ENCODE measurements at places on chromosomes 13 and 19.

GRCh38 chr19:16462757-16463250 lies 9.0 kb downstream of the EPS15L1 start:
- no peaks in the 10 kb centered on the region for H3K36me3 ChIP-seq
- no peaks in the 10 kb centered on the region for H3K4me1 ChIP-seq
- H3K27me3 ChIP-seq, result no peaks in the 10 kb centered on the region
- H3K4me3 ChIP-seq, result no peak overlapping the region

DNA sequence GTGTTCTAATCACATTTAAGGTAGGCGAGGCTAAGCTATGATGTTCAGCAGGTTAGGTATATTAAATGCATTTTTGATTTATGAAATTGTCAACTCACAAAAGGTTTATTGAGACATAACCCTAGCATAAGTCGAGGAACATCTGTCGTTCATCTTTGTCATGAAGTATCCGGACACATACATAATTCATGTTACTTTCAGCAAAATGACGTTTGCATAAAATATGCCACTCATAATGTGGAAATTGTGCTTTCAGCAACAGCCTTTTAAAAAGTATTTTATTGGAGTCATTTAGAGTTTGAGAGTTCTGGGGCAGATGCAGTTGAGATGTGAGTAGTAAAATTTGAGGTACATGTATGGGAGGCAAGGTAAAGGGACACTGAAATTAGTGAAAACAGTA lies 66.4 kb downstream of the NAA16 start:
- H3K27me3 ChIP-seq, result no peaks in the 10 kb centered on the region
- no peak overlapping the region for H3K27ac ChIP-seq
- peaks cover 5% of the 10 kb centered on the region for H3K36me3 ChIP-seq
- H3K4me3 ChIP-seq, result no peak overlapping the region
- no peak for DNase-seq
- no peaks in the 10 kb centered on the region for H3K4me1 ChIP-seq

- no peaks in the 10 kb centered on the region for H3K27me3 ChIP-seq
- peak overlapping the region; percentile 83 for H3K27ac ChIP-seq
Observed at GRCh38 chr13:47426126-47426849, 529.4 kb upstream of the HTR2A start.

DNA sequence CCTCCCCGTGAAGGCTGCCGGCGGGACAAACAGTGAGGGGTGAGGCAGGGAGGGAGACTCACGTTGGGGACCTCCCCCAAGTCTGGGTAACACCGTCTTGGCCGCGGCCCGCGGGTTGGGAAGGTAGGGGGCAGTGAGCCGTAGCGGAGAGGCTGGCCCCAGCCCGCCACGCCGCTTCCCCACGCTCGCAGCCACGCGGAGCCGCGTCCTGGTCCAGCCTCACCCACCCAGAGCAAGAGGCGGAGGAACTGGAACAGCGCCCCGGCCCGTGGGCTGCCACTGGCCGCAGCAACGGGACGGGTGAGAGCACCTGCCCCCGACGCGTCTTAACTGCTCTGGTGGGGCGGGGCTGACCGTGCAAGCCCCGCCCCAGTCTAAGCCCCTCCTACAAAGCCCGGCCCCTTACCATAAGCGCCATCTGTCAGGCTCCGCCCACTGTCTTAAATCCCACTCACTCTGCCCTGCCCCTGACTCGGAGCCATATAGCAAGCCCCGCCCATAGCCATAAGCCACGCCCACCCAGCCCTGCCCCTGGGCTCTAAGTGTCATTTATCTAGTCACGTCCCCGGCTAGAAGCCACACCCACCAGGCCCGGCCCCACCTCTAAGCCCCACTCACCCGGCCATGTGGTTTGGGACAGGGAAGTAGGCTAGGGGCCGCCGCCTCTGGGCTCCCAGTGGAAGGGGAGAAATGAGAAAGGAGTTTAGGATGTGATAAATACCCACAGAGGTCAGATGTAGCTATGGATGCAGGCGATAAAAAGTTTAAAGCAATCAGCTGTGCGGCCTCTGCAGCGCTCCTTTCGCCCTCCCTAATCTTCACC lies 2.1 kb upstream of the CCL25 start:
- no peaks in the 10 kb centered on the region for H3K36me3 ChIP-seq
- peak; percentile 64 for DNase-seq
- H3K27ac ChIP-seq, result no peak overlapping the region
- H3K27me3 ChIP-seq, result no peaks in the 10 kb centered on the region

GRCh38 chr13:99382428-99383133 lies 75.4 kb upstream of the GPR183 start:
- H3K27ac ChIP-seq, result no peak overlapping the region
- H3K4me1 ChIP-seq, result no peaks in the 10 kb centered on the region
- DNase-seq, result no peak
- H3K4me3 ChIP-seq, result no peak overlapping the region
- no peaks in the 10 kb centered on the region for H3K36me3 ChIP-seq
- H3K27me3 ChIP-seq, result no peaks in the 10 kb centered on the region

All from breast epithelium (tissue), 4 donors.